ENCODE measurements at places on chromosomes 16 and 17.

- DNase-seq, result peak; percentile 89
Measured at GRCh38 chr16:14302031-14302398, 230.9 kb downstream of the MRTFB start.

- DNase-seq, result no peak
Measured at GRCh38 chr17:65638221-65638975, 77.0 kb upstream of the AXIN2 start.

DNA sequence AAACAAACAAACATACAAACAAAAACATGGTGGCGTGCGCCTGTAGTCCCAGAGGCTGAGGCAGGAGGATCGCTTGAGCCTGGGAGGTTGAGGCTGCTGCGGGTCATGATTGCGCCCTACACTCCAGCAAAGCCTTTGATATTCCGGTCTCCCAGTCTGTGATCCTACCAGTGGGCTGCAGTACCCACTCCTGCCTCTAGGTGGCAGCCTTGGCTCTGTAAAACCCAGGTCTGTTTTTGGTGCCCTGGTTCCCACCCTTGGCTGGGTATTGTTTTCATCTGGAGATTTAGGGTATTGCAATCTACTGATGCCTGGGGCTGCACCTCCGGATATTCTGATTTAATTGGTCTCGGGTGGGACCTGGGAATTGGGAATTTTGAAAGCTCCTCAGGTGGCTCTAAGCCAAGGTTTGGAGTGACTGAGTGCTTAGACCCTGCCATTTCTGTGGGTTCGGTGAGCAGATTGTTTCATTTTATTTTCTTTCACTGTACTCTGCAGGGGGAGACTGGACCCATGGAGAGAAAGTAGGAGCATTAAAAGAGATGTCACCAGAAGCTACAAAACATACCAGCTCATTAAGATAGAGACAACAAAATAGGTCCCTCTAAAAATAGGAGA lies 40.5 kb downstream of the MYH3 start:
- DNase-seq, result peak; percentile 78

DNA sequence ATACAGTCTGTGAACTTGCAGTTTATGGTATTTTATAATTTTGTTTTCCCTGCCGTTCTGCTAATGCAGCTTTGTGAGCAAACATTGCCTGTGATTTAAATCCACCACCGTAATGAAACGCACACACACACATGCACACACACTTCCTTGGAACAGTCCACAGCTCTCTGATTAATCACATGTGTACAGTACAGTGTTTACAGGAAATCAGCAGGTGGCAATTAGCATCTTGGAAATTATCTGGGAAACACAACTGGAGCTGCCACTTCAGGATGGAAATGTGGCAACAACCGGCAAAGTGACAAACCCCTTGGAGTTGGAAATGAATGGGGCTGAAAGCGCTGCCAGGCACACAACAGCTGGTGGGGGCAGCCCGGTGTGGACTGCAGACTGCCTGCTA lies 12.9 kb upstream of the ZKSCAN2 start:
- no peak for DNase-seq

- no peak for DNase-seq
Measured at GRCh38 chr16:7140899-7141298, 191.7 kb upstream of the RBFOX1 start.

- DNase-seq, result no peak
Measured at GRCh38 chr17:39095309-39095686, 56.1 kb downstream of the PLXDC1 start.

- DNase-seq, result no peak
Measured at GRCh38 chr17:34584805-34585416, 5.5 kb downstream of the TMEM132E start.

GRCh38 chr16:58120234-58120633 lies 8.9 kb downstream of the CFAP20 start:
- DNase-seq, result no peak

DNA sequence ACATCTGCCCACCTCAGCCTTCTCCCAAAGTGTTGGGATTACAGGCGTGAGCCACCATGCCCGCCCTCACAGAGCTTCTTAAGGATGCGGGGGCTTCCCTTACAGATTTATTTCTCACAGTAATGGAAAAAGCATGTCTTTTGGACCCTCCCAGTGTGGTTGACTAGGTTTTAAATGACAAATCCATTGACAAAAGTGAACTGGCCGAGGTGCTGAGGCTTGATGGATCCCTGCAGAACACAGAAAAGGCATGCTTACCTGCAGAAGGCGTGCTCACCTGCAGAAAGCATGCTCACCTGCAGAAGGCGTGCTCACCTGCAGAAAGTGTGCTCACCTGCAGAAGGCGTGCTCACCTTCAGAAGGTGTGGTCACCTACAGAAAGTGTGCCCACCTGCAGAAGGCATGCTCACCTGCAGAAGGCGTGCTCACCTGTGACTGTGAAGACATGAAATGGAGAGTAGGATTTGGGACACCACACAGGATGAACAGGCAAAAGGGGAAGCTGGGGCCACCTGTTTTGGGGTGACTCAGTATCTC lies 15.1 kb upstream of the BBS2 start:
- DNase-seq, result no peak

- DNase-seq, result no peak
Measured at GRCh38 chr16:90027611-90028010, 8.4 kb upstream of the DBNDD1 start.

DNA sequence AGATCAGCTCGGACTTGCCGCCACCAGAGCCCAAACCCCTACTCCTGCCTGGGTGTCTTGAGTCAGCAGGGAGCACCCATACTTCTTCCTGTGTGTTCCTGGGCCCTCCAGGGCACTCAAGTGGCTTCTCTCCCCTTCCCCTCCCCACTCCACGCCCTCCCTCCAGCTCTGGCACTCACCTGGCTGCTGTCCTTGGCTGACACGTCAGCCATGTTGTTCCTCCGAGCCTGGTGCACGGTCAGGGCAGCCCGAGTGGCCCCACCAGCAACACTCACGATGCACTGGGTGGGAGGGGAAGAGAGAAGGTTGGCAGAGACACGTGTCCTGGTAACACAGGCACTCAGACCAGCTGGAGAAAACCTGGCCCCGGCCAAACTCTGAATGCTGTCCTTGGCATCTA lies 11.5 kb downstream of the RUSF1 start:
- DNase-seq, result no peak

- peak; percentile 80 for DNase-seq
Measured at GRCh38 chr16:30660424-30661261, 2.4 kb downstream of the FBRS start.

GRCh38 chr17:79005063-79005861 lies 4.3 kb downstream of the CANT1 start:
- DNase-seq, result no peak
